ENCODE measurements at places on chromosomes 13 and 19.
A peak's percentile ranks its signal among the peaks of the same experiment; 100 is the strongest.

DNA sequence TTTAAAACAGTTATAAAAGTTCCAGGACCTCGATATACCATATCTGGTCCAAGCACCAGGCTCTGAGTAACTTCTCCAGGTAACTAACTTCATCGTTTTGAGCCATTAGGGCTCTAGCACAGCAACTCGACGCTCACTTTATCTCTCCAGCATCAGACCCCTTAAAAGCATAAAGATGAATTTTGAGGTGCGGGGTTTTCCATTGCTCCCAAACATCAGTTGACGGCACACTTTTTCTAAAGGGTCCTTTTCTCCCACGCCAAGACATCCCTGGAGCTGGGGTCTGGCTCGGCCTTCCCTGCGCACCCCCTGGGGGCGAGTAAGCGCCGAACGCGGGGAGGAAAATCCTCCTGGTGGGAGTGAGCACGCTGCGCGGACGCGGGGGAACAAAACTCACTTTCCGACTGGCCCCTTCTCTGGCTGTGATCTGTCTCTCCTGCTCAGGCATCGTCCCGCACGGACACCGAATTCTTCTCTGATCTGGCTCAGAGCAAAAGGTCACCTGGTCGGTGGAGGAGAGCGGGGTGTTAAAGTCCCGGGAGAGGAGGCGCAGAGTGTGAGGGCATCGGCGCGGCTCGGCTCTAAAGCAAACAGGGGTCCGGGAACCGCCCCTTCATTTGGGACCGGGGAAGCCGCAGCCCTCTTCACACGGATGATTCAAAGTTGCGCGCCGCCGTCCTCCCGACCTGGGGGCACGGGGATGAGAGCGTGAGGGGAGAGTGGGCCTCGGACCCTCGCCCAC lies at the start of gene ATP7B:
Gene ATP7B (minus strand): TSS at position 561 of the 742 bp plus-strand sequence. CDS start 113 bp downstream, at position 448.
- DNase-seq: no peak

DNA sequence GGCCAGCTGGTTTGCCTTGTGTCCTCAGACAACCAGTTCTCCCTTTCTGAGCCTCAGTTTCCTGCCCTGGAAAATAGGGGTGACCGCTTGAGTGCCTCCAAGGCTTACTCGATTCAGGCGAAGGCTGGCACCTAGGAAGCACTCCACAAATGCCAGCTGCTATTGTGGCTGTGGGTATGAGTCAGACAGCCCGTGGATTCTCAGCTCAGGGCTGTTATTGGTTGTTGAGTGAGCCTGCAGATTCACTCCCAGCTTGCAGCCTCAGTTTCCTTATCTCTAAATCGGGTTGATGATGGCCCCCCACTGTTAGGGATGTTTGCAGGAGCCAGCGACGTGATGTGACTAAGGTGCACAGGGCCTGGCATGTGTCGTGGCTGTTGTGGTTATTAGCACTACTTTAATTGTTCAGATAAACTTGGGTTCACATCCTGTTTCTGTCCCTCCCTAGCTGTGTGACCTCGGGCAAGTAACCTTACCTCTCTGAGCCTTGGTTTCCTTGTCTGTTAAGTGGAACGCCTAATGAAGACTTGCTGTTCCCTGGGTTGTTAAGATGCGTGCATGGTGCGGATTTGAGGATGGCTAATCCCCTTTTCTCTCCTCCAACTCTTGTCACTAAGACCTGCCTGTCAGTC lies 2.4 kb downstream of the MARK4 start:
- no peak for DNase-seq

DNA sequence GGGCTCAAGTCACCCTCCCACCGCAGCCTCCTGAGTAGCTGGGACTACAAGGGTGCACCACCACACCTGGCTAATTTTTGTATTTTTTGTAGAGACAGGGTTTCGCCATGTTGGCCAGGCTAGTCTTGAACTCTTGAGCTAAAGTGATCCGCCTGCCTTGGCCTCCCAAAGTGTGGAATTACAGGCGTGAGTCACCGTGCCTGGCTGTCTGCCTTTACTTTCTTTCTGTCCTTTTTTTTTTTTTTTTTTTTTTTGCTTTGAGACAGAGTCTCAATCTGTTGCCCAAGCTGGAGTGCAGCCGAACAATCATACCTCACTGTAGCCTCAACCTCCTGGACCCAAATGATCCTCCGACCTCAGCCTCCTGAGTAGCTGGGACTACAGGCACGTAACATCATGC lies 25.0 kb upstream of the OR1M1 start:
- DNase-seq: no peak

DNA sequence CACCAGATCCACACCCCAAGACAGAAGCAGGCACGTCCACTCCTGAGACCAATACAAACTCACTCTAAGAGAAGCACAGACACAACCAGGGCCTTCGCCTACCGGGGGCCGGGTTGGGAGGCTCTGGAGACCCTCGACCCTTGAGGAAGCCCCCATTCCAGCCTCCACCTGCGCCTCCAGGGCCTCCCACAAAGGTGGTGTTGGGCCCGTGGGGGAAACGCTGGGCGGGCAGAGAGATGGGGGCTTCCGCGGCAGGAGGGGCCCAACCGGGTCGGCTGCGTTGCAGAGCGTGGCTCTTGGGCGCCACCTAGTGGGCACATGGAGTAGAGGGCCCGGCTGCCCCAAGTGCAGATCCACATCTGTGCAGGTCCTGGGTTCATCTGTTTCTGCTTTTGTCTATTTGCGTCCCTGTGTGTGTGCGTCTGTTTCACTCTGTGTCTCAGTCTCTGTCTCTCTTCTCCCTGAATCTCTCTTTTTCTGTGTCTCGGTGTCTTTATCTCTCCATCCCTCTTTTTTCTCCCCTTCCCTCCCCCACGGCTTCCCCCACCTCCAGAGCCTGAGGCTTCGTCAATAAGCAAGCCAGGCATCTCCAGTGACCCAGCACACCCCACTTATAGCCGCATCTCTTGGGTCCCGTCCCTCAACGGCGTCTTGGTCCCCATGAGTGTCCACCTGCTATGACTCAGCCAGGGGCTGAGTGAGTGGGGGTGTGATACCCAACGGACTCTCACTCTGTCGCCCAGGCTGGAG lies 10.5 kb upstream of the TINCR start:
- peak; percentile 56 for DNase-seq

GRCh38 chr13:71775966-71776365 lies 91.0 kb downstream of the DACH1 start:
- DNase-seq: no peak

DNA sequence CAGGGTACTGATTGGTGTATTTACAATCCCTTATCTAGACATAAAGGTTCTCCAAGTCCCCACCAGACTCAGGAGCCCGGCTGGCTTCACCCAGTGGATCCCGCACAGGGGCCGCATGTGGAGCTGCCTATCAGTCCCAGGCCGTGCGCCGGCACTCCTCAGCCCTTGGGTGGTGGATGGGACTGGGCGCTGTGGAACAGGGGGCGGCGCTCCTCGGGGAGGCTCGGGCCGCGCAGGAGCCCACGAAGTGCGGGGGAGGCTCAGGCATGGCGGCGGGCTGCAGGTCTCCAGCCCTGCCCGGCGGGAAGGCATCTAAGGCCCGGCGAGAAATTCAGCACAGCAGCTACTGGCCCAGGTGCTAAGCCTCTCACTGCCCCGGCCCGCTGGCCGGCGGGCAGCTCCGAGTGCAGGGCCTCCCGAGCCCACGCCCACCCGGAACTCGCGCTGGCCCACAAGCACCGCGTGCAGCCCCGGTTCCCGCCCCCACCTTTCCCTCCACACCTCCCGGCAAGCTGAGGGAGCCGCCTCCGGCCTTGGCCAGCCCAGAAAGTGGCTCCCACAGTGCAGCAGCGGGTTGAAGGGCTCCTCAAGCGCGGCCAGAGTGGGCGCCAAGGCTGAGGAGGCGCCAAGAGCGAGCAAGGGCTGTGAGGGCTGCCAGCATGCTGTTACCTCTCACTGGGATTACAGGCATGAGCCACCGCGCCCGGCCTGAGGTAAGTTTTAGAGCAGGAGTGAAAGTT lies 60.0 kb upstream of the SCEL start:
- no peak for DNase-seq

- no peak for DNase-seq
Observed at GRCh38 chr13:64052521-64052920, 2636.9 kb upstream of the PCDH20 start.

DNA sequence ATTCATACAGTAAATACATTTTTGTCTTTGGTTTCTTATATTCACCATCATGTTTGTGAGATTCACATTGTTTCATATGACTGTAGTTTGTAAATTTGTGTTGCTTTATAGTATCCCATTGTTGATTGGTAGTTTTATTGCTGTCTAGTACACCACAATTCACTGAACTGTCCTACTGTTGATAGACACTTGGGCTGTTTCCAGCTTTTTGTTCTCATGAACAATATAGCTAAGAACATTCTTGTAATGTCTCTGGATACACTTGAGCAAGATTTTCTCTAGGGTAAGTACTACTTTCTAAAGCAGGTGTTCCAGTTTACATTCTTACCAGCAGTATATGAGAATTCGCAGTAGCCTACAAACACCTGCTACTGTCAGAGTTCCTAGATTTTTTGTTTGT lies 37.8 kb downstream of the SKA3 start:
- no peak for DNase-seq

- DNase-seq: no peak
Observed at GRCh38 chr19:6062961-6063575, 47.2 kb downstream of the RFX2 start.

DNA sequence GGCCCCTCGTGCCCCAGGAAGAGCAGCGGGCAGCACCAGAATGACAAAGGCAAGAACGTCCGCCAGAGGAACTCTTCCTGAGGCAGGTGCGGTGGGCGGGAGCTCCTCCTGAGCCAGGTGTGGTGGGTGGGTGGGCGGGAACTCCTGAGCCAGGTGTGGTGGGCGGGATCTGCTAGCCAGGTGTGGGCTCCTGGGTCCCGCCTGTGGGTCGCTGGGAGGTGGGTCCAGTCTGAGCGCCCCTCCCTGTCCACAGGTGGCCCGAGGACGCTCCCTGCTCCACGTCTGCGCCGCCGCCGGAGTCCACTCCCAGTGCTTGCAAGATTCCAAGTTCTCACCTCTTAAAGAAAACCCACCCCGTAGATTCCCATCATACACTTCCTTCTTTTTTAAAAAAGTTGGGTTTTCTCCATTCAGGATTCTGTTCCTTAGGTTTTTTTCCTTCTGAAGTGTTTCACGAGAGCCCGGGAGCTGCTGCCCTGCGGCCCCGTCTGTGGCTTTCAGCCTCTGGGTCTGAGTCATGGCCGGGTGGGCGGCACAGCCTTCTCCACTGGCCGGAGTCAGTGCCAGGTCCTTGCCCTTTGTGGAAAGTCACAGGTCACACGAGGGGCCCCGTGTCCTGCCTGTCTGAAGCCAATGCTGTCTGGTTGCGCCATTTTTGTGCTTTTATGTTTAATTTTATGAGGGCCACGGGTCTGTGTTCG lies 7.0 kb upstream of the HCN2 start:
- no peak for DNase-seq

DNA sequence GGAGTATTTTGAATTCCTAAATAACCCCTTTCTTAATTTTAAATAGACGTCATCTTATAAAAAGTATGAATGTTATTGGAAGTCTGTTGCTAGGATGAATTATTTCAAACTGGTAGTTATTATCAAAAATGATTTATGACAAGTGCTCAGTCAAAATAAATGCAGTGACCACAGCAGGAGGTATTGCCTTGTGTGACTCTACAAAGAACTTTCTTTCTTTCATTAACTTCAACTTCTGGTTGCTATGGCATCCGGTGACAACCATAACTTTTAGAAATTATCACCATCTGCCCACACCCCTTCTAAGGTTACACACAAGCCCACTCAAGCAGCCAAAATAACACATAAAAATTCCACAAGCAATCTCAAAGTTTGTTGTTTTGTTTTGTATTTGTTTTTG lies 189.9 kb downstream of the DACH1 start:
- DNase-seq: no peak

GRCh38 chr19:45817010-45817724 lies 2.1 kb upstream of the RSPH6A start:
- DNase-seq: peak; percentile 95

- DNase-seq: no peak
Observed at GRCh38 chr19:17069193-17069592, 6.1 kb downstream of the HAUS8 start.

- no peak for DNase-seq
Observed at GRCh38 chr13:74870865-74871264, 611.1 kb downstream of the TBC1D4 start.

DNA sequence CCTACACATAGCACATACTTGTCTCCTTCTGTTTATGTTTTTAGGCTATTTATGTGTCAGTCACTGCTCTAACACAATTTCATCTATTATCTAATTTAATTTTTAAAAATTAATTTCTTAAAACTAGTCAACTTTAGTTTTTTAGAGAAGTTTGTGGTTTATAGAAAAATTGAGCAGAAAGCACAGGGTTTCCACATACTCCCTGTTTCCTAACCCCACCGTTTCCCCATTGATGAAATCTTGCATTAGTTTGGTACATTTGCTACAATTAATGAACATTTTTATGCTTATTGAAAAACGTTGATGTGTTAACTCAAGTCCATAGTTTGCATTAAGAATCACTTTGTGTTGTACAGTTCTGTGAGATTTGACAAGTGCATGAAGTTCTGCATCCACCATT lies 53.5 kb downstream of the TNFSF13B start:
- DNase-seq: no peak

- DNase-seq: no peak
Observed at GRCh38 chr19:28217022-28217421, 995.9 kb downstream of the UQCRFS1 start.

- no peak for DNase-seq
Observed at GRCh38 chr19:37867831-37868230, 38.6 kb downstream of the WDR87 start.

- DNase-seq: no peak
Observed at GRCh38 chr13:98772794-98773452, 20.5 kb upstream of the SLC15A1 start.

DNA sequence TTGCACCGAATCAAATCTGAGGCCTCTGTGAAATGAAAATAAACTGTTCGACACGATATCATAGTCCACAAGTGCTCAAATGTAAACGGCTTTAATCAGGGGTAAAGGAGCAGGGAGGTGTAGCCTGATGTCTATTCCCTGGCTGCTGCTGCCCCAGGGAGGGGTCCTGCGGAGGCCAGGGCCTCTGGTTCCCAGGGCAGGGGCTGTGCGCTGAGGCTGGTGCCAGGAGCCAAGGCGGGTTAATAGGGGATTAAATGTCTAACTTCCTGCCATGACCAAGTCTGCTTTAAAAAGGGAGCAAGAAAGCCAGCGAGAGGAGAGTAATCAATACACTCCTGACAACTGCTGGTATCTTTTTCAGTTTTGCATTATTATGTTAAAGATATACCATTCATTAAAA lies 59.4 kb downstream of the ZNF536 start:
- DNase-seq: no peak

DNA sequence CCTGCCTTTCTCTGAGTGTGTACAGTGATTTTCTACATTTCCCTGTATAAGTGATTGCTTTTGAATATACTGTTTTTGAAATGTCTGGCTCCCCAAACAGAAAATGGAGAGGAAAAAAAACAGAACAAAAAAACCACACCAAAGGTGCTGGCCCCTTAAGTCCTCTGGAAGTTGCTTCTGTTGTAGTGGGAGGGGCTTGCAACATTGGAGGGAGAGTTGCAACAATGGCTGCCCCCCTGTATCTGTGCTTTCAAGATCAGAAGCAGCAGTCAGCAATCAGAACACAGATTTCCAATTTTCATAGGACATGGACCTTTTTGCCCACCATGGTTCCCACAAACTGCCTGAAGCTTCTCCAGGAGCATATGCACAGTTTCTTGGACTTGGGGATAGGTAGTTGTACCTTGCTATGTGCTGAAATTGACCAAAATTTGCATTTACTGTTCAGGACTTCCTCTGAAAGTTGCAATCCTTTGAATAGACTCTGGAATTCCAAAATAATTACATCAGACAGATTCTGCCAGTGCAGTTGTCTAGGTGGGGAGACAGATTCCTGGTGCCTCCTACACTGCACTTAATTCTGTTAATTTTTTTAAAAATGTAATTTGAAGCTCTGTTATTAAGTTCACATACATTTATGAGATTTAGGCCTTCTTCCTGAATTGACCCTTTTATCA lies 13.8 kb downstream of the BIVM start:
- no peak for DNase-seq

- no peak for DNase-seq
Observed at GRCh38 chr19:48724796-48725753, 5.5 kb upstream of the MAMSTR start.
